ENCODE measurements at places on chromosomes 1 and 21.

DNA sequence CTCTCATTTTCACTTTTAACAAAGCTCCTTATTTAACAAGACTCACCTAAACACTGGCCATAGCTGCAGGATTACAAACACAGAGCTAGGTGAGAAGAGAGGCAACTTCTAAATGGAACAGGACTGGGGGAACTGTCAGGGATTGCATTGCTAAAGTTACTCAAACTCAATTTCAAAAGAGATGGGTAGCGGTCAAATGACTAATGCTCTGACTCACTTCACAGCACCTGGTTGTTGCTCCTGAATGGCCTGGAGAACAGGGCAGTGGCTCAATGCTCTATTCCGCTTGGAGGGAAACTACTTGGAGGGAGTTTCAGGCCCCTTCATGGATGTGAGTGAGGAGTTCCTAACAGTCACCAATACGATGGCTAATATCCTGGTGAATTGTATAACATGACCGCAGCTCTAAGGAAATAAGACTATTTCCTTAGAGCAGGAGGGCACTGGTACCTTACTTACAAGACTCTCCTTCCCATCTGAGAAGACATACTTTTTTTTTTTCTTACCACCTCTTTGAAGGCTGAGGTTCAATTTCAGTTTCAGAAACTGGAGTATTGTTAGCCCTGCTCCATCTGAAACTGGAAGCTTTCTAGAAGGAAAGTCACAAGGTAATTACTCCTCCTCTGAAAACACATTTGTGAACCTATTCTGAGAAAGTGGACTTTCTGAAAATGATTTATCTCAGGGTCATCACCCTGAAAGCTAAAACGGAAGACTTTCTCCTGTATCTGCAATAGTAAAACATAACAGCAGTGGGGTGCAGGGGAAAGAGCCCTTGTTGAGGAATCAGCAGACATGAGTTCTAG, 9.5 kb downstream of the DPT start:
- no peak for DNase-seq

DNA sequence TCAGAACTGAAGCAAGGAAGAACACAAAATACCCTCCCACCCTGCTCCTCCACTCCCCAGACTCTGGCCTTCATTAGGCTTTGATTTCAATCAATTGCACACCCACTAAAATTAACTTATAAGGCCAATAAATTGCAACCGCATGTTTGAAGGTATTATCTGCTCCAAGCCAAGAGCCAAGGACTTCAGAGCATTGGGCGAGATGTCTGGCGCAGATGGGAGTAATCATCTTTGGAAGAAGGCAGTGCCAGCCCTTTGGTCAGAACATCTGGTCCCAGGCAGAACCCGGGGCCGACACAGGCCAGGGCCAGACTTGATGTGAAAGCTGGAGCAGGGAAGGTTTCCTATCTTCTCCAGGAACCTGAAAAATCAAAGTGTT, 60.0 kb downstream of the SLC66A1 start:
- no peak for DNase-seq

DNA sequence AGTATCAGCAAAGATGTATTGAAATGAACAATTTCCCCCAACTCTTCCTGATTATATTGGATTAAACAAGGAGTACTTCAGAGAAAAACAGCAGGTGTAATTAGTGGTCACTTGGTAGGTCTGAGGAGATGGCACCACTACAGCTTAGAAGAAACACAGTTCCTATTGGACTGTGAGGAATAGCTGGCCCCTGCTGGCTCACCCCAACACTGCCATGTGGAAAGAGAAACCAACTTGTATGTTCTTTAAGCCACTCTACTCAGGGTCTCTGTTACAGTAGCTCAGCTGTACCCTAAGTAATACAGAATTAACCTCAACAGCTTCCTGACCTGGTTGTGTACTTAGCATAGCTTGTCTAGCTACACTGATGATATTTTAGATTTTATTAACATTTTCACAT, 26.5 kb upstream of the MTR start:
- DNase-seq: no peak

GRCh38 chr1:6967431-6968111, 182.3 kb downstream of the CAMTA1 start:
- no peak for DNase-seq

- DNase-seq: no peak
Measured at GRCh38 chr1:64956010-64956640, 10.2 kb downstream of the JAK1 start.

DNA sequence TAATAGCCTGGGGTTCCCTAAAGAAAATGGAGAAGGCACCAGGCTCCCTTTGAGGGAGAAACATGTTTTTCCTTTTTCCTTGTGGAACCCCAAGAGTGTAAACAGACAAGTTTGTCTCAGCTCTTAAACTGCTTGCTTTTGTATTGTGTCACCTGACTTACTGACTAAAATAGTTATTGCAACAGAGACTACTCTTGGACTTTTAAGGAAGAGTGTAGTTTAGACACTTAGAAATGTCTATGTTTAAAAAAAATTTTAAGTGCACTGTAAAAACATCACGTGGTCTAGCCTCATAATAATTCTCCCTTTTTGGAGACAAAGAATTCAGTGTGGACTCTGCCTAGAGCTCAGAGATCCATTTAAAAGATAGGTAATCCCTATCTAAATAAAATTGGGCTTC, 141.1 kb downstream of the TRIM33 start:
- DNase-seq: no peak

DNA sequence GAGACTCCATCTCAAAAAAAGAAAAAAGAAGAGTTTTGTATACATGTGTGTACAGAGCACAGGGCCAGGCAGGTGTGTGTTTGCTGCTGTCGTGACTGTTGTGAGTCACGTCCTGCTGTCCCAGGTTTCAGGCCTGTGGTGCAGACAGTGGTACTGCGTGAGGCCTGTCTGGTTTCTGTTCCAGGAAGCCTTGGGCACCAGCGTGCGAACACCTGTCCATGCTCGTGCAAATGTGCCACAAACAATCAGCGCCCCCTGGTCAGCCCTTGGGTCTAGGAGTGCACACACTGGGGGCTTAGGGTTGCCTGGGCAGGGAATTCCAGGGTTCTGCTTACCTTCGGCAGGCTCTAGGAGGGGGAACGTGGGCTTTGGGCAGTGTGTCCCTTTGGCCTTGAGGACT, 16.9 kb downstream of the GPR157 start:
- no peak for DNase-seq

- DNase-seq: no peak
Measured at GRCh38 chr1:19495000-19495656, 9.8 kb upstream of the CAPZB start.

GRCh38 chr1:54768093-54768492, 3.8 kb upstream of the PARS2 start:
- DNase-seq: no peak

- no peak for DNase-seq
Measured at GRCh38 chr1:54998100-54998499, 633 bp upstream of the BSND start.

GRCh38 chr1:111032295-111032897, 68.7 kb upstream of the LRIF1 start:
- peak; percentile 25 for DNase-seq

GRCh38 chr1:235878082-235878811, 11.5 kb upstream of the LYST start:
- DNase-seq: no peak

GRCh38 chr1:194734970-194735369, 1548.6 kb upstream of the B3GALT2 start:
- DNase-seq: no peak
